ENCODE measurements at places on chromosomes 12 and 14.

DNA sequence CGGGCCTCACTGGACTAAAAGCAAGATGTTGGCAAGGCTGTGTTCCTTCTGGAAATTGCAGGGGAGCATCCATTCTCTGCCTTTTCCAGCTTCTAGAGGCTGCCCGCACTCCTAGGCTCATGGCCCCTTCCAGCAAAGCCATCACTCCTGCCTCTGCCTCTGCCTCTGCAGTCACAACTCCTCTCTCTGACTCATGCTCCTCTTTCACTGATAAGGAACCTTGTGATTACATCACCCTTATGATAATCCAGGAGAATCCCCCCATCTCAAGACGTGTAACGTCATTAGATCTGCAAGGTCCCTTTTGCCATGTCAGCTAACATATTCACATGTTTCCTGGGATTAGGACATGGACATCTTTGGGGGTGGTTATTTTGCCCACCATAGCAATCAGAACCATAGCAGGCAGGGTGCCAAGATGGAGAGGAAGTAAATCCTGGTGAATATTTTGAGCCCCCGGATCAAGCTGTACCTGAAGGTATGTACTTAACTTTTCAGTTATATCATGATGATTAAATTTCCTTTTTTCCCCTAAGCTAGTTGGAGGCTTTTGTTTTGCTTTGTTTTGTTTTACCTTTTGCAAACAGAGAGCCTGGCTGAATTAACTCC is 123.6 kb downstream of the SCARB1 start:
- no peak for DNase-seq

- DNase-seq: no peak
Observed at GRCh38 chr14:104515811-104516780, 63.5 kb upstream of the C14orf180 start.

- DNase-seq: no peak
Observed at GRCh38 chr14:60265163-60265562, 16.1 kb downstream of the PPM1A start.

GRCh38 chr12:72076558-72076915 is 137.9 kb downstream of the TPH2 start:
- DNase-seq: no peak

- DNase-seq: no peak
Observed at GRCh38 chr14:60506985-60507829, 1.7 kb upstream of the SIX6 start.

- no peak for DNase-seq
Observed at GRCh38 chr12:50780013-50780412, 16.1 kb downstream of the ATF1 start.

DNA sequence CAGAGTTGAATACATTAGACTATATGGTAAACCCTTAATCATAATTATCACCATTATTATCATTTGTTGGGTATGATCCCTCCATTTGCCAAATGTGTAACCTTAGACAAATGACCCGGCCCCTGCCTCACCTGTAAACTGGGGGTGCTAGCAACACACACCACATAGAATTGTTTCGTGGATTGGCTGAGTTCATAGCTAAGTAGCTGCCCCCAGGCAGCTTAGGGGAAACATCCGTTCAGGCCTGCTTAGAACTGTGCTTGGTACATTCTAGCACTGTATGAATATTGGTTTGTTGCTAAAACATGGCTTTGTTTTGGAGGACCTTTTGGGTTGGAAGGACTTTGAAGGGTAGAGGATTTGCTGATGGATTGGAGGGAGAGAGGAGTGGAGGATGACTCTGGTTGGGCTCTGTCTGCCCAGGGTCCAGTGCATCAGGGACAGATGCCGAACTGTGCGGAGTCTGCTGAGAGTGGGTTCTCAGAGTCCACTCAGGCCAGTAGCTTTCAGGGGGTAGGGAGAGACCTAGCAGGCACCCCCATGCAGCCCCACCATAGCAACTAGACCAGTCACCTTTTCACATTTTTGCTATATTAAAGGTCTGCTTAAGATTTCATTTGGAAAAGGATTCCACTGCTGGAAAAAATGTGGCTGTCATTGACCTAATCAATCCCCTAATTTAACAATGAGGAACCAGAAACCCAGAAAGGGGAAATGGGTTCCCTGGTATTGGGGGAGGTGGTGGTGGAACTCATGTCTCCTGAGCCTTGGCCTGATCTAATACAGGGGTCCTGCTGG is 2.2 kb downstream of the RIN3 start:
- DNase-seq: no peak

- no peak for DNase-seq
Observed at GRCh38 chr14:86491743-86492142, 961.8 kb downstream of the FLRT2 start.

DNA sequence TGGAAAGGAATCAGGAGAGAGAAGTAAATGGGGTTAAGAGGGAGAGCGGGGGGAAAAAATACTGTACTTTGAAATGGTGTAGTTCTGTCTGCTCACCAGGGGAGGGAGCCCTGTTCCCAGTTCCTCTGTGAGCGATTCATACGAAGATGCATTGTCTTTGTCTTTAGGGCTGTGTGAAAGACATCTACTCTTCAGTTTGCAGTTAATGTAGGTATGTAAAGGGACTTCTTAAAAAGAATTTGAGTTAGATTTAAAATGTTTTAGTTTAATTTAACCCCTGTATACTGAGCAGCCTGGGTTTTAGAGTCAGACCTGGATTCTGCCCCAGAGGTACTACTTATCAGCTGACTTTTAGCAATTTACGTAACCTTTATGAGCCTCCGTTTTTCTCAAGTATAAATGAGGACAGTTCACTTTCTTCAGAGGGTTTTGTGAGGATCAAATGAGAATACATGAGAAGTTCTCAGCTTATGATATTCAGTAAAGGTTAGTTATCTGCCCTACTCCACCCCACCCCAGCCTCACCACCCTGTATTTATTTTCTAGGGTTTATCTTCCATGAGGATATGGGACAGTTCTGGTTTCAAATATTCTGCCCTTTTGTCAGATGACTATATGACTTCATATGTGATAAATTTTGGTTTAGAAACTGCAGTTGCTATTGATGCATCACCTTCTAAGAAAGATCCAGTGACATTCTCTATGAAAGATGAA is 82.5 kb upstream of the EVL start:
- peak; percentile 74 for DNase-seq

DNA sequence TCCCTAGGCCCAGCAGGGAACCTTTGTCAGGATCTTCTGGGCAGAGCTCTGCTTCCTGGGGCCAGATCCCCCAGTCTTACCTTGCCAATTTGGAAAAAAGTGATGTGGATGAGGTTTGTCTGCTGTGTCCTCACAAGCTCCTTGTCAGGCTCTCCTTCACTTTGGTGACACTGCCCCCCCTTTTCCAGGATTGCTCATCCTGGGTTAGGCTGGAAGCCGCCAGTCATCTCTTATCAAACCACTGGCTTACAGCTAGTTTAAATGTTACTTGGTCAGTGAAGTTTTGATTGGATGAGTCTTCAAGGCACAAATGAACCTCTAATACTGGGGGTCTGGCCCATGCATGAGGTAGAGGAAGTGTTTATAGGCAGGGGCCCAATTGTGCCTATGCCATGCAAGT is 15.3 kb downstream of the NYNRIN start:
- DNase-seq: no peak

DNA sequence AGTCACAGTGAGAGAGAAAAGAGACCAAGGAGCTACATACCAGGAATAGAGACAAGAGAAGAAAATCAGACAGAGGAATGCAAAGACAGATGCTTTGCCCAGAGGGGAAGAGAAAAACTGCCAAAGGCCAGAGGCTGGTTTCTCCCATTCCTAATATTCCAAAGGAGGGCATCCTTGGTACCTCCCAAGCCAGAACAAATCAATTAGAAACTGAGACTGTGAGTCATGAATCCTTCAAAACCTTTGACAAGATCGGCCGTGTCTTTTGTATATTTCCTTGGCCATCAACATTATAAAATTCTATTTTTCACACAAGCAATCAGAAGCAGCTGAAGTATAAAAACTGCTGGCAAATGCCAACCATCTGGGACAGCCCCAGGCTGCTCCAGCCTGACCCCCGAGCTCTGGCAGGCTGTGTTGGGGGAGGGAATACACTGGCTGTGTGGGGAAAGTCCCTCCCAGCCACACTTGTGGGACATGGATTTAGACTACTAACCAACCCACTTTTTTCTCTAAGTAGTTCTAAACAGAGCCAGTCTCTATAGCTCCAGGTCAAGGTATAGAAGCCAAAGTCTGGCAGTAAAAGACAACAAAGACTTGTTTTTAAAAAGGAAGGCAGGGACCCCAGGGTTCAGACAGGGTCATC is 13.7 kb downstream of the POMT2 start:
- DNase-seq: no peak

DNA sequence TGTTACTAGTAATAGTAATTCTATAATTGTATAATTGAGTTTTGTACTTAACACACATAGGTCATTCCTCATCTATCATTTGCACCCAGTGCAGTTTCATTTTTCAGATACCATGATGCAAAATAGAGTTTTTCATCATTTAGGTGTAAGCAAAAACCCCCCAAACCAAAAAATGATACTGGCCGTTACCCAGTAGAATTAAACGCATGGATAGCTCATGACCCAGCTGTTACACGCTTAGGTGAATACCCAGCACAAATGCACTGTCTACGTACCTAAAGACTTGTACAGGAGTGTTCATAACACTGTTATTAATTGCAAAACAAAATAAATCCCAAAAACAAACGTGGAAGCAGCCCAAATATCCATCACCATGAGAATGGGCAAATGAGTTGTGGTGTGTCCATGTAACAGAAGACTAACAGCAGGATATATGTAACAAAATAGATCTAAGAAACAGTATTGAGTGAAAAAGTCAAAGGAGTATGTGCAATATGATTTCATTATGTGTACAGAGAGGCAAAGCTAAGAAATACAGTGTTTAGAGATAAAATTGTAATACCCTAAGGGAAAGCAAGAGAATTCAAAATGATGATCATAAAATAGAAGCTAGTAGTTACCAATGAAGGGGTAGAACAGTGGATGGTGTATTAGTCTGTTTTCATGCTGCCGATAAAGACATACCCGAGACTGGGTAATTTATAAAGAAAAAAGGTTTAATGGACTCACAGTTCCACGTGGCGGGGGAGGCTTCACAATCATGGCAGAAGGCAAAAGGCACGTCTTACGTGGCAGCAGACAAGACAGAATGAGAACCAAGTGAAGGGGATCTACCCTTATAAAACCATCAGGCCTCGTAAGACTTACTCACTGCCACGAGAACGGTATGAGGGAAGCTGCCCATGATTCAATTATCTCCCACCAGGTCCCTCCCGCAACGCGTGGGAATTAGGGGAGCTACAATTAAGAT is 49.8 kb downstream of the EID3 start:
- no peak for DNase-seq

DNA sequence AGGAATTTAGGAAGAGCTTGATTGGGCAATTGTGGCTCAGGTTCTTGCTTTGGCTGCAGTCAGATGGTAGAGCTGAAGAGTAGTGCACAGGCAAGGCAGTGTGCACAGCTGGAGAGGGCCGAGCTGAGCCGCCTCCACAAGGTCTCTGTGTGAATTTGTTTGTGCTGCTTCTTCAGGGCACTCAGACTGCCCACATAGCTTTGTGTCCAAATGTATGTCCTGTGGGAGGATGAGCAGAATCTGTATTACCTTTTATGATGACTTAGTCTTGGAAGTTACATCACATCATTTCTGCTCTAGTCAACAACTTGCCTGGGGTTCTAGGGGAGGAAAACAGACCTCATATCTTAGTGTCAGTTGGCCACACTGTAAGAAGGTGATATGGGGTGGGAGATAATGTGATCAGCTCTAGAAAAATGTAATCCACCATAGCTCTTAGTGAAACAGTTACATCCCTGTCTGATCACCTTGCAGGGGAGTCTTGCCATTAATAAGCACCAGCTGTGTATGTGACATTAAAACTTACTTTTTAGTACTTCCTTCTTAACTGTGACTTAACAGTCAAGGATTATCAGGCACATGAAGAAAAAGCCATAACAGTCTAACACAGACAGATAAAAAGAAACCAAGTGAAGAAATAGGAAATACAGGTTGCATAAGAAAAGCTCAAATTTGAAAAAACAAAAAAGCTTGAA is 53.4 kb downstream of the RCOR1 start:
- no peak for DNase-seq

DNA sequence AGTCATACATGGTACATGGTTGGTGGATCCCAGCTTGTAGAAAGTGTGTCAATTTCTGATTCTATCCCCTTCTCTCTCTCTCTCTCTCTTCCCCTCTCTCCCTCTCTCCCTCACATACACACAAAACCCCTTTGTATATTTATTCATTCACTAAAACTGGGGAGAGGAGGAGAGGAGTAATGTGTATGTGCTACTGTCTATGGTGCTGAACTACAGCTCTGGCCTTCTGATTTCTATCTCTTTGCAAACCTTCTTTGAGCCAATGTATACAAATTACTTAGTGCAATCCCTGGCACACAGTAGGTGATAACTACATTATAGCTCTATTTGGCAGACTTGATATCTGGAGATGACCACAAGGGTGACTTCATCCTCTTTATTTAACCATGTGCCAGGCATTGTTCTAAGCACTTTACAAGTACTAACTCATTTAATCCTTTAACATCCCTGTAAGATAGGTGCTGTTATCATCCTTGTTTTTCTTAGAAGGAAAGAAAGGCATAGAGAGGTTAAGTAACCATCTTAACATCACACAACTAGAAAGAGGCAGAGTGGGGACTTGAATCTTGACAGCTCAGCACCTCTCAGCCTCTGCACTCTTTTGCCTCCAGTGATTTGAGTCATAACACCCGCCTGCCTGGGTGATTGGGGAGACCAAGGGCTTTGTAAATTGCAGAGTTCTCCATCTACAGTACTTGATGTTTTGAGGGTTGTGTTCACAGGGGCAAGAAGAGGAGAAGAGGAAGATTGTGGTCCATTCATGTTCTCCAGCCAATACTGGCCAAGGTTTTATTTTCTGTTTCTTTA is 21.3 kb downstream of the RPH3A start:
- DNase-seq: no peak

DNA sequence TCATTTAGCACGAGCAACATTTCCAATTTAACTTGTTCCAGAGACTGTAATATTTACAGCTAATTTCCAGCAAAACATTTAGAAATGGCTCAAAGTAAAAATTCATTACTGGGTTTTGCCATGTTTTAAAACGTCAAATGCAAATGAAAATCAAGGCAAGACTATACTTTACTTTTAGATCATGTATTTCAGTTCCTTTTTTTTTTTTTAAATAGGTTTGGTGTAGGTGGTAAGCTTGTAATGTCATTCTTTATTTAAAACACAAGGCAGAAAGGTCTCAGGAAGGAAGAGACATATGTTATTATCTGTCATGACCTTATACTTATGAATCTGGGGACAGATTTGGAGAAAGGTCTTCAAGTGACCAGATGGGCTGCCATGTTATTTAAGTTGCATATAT is 54.1 kb downstream of the GRIP1 start:
- no peak for DNase-seq

DNA sequence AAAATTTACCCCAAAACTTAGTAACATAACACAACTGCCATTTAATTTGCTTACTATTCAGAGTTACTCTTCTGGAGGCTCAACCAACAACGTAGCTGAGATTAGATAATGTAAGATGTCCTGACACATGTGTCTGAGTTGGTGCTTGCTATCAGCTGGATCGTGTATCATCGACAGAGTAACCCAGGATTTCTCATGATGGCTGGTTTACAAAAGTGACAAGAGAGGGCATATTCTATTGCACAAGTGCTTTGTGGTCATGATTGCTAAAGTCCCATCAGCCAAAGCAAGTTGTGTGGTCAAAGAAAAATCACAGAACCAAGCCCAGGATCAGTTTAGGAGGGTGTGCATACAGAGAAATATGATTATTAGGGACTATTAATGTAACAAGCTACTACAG is 73.4 kb downstream of the CAPZA3 start:
- no peak for DNase-seq
